ENCODE measurements at places on chromosomes 6 and 20.

GRCh38 chr6:162443101-162443500 lies 284.5 kb downstream of the PRKN start:
- no peak for DNase-seq

DNA sequence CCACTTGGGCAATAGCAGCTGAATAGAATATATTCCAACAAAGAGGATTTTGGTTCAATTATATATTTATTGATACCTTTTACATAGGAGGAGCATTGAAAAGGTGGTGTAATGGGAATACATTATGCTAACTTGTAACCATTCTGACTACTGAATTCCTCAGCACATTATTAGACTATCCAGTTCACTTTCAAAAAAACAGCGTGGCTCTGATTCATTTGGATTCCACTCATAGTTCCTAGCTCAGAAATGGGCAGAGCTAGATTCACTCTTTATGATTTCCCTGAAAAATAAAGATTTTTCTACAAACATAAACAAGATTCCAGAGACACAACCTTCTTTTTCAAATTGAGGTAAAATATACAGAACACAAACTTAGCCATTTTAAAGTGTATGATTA lies 9.2 kb upstream of the TRERF1 start:
- no peak for DNase-seq

DNA sequence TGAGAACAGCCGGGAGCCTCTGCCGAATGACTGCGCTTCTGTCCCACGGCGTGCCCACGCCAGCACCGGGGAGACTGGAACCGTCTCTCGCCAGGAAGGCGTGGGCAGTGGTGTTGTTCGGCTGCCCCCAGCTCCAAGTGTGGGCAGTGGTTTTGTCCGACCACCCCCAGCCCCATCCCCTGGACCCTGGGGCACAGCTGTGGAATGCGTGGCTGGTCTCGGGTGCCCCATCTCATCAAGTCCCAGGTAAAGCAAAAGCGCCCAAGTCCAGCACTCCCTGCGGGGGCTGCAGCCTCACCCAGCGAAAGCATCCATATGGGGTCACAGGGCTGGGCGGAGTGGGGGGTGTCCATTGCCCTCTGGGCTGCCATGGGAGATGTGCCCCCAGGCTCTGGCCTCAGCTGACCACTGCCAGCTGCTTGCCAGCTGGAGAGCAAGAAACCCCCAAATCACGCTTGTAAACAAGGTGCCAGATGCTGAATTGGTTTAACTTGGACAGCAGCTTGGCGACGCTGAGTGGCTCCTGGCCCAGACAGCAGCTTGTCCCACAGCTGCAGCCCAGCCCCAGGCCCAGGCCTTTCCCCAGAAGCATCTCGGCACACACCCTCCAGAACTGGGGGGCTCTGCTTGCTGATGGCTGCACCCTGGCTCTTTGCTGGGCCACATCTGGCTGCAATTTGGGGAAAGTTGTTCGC lies 4.5 kb downstream of the CABLES2 start:
- no peak for DNase-seq

- DNase-seq, result no peak
Observed at GRCh38 chr6:112408522-112408921, 61.4 kb downstream of the RFPL4B start.

DNA sequence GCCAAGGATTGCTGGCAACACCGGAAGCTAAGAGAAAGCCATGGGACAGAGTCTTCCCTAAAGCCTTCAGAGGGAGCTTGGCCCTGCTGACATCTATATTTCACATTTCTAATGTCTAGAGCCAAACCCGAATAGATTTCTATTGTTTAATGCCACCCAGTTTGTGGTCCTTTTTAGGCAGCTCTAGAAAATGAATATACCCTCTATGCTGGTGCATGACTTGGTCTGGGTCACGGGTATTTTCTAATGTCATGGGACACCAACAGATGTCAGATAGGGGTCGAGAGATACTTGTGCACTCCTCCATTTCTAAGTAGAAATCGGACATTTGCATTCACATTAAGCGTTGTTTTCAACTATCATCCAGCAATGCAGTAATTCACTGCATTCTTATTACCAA lies 37.0 kb upstream of the SOX4 start:
- DNase-seq, result no peak

- no peak for DNase-seq
Observed at GRCh38 chr6:143507358-143508145, 4.0 kb downstream of the FUCA2 start.

GRCh38 chr6:3751077-3751729 lies at the start of gene PXDC1:
Gene PXDC1 (minus strand): TSS chr6:3751713. CDS start chr6:3751531, 182 bp downstream.
- no peak for DNase-seq

- DNase-seq, result no peak
Observed at GRCh38 chr20:36126836-36127527, 27.6 kb upstream of the EPB41L1 start.

DNA sequence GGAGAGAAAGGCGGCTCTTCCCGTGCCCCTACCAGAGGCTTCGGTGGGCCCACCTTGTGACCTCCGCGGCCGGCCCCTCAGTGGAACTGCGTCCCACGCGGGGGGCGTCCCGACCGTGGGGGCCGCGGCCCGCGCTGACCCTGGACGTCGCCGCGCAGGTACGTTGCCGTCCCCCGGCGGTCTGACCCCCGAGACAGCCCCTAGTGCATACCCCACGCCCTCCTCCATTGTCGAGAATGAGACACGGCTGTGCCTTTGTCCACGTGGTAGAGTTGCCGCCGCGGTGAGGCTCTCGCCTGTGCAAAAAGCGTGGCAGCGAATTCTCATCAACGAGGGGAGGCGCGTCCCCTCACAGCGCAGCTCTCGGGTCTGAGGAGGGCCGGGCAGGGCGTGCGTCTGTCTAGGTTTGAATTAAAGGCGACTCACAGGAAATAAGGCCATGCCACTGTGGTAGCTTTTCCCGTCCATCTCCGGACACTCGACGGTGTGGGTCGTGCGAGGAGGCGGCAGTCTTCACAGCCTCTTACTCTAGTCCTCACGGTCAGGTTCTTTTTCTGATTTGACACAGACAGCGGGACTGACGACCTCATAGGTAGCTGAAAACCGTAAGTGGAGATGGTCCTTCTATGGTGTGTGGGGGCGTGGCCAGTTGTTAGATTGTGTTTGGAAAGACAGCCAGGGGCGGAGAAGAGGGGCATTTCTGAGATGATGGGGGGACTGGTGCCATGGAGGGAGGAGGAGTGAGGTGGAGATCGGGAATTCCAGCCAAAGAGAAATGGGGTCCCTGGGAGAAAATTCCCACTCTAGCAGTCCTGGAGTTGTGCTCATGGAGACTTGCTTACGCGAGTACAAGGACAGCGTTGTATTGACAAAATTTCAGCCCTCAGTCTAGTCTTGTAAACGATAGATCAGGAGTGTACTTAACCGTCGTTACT lies 580 bp downstream of the NXT1 start:
- no peak for DNase-seq

GRCh38 chr6:128558021-128558420 lies 37.6 kb upstream of the PTPRK start:
- no peak for DNase-seq

- no peak for DNase-seq
Observed at GRCh38 chr20:57856658-57857057, 146.8 kb upstream of the PMEPA1 start.

All from stimulated activated CD8-positive, alpha-beta memory T cell treated with anti-CD3 and anti-CD28 coated beads, Interleukin-7, amount 100 ng/mL, for 1 hour (primary cell).